Astrocyte (in vitro differentiated cells and primary cell): ENCODE measurements at places on chromosomes 11 and 22.

GRCh38 chr11:27229511-27230191, 133.4 kb downstream of the CCDC34 start:
- peak; percentile 80 for DNase-seq

GRCh38 chr11:76361776-76362175, 19.2 kb downstream of the THAP12 start:
- DNase-seq: no peak

DNA sequence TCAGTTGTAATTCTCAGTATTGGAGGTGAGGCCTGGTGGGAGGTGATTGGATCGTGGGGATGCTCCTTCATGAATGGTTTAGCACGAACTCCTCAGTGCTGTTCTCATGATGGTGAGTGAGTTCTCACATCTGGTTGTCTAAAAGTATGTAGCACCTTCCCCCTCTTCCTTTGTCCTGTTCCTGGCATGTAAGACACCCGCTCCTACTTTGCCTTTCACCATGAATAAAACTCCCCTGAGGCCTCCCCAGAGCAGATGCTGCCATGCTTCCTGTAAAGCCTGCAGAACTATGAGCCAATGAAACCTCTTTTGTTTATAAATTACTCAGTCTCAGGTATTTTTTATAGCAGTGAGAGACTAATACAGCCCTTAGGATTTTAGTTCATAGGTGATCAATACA, 191.5 kb downstream of the MAML2 start:
- DNase-seq: no peak

GRCh38 chr11:112336356-112336886, 75.8 kb upstream of the PLET1 start:
- no peak for DNase-seq

- DNase-seq: peak; percentile 68
These were observed 125.6 kb downstream of the AASDHPPT start for GRCh38 chr11:106202935-106203620.

GRCh38 chr22:44956840-44957767, 52.7 kb downstream of the PHF21B start:
- no peak for DNase-seq

GRCh38 chr11:36131721-36132397, 157.4 kb downstream of the COMMD9 start:
- DNase-seq: no peak

GRCh38 chr11:69700278-69701140, 3.3 kb downstream of the FGF19 start:
- peak; percentile 25 for DNase-seq

DNA sequence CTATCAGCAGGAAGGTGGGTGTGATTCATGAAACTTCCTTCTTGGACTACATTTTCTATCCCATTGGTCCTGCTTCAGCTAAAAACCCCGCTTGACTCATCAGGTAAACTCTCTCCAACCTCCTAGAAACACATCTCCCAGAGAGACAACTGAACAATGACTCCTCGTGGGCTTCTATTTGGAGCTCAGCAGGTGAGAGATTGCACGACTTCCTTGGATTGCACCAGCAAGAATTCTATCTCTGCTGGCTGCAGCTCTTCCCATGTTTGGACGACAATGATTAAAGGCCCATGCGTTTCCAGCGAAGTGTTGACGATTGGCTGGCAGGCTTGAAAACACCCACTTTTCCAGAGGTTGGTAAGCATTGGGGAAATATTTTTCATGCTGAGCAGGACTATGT, 216.1 kb upstream of the NTM start:
- DNase-seq: no peak

DNA sequence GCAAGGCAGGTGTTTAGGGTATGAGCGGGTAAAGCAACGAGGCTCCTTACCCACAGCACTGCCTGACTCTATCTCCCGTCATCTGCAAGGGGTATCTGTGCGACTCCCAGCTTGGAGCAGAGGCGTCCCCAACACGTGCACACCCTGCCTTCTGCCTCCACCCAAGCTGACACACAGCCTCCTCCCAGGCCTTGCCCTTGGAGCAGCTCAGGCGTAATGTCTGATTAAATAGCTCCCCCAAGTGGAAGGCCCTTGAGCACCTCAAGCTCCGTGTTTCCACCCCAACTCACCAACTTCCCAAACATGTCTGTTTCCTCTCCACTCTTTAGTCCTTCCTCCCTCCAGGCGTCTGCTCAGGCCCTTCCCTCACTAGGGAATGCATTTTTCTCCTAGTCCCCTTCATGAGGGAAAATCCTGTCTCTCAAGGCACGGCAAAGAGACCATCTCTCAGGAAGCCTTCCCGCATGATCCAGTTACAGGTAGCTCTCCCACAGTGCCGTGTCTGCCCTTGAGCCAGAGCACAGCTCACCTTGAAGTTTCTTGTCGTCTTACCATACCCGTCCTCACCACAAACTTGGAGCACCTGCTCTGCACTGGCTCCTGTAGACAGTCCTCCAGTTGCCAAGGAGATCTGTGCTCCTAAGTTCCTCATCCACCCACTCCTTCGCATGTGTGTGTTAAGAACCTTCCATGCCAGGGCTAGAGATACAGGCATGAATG, 15.8 kb downstream of the CYB5R2 start:
- peak; percentile 3 for DNase-seq

- peak; percentile 74 for DNase-seq
These were observed 238.5 kb upstream of the ZC3H12C start for GRCh38 chr11:109854731-109855130.

GRCh38 chr11:126479178-126479930, 123.9 kb downstream of the ST3GAL4 start:
- DNase-seq: no peak

DNA sequence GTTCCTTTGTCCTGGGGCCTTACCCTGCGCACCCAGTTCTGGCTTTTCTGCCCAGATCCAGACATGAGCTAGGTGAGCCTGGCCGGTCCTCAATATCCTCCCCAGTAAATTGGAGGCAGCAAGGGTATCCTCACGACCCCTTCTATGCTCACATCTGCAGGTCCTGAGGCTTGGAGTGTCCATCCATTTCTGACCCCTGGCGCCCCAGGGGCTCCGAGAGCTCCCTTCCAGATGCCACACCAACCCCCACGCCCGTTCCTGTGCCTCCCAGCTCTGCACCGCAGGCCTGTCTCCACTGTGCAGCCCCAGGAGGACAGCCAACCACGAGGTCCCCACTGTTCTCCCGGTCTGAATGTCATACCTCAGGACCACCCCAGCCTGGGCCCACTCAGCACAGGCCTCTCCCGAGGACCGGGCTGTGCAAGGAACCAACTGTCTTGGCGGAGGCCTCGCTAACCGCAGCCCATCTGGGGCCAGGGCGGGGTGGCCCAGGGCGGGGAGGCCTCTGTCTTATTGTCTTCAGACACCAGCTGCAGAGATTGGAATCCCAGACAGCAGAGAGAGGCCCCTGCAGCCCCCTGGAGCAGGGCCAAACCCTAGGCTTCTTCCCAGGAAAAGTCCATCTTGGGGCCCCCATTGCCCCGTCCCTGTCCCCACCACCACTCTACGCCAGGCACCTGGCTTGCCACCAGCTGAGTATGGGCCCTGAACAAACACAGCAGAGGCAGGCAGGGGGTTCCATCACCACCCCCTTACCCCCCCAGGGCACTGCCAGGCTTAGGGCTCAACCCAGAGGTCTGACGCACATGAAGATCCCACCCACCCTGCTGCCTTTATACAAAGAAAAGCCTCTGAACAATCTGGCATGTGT, 39.3 kb downstream of the ALX4 start:
- no peak for DNase-seq

DNA sequence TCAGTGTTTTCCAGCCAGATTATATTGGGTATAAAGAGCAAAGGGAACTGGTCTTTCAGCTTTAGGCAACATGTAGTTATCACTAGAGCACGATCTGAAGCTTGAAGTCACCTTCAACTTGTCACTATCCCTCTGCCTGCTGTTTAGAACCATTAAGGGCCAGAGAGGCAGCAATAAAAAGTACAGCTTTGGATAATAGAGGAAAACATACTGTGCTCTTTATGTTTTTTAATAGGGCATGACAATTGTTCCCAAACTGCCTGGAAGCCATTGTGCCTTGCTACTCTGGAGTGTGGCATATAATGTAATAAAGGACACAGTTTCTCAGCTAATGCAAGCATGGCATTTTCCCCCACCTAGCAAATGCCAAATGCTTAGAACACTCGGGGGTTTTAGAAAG, 1912.0 kb upstream of the RAG2 start:
- no peak for DNase-seq

GRCh38 chr11:7417328-7417727, 68.0 kb upstream of the OLFML1 start:
- no peak for DNase-seq

- DNase-seq: no peak
These were observed 1073.0 kb downstream of the BRD1 start for GRCh38 chr22:48754611-48755058.

GRCh38 chr11:126007238-126007637, 55.4 kb downstream of the CDON start:
- DNase-seq: peak; percentile 68

DNA sequence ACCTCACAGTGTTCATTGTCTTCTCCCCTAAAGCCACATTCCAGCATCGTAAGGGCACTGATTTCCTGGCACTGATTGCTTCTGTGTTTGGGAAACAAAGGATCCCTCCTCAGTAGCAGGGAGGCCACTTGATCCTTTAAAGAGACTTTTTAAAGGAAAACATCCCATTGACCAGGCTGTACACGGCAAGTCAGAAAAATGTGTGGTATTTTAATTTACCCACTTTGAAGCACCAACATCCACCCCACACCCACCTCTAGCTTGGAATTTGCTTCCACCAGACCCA, 364.9 kb downstream of the SHANK2 start:
- no peak for DNase-seq

DNA sequence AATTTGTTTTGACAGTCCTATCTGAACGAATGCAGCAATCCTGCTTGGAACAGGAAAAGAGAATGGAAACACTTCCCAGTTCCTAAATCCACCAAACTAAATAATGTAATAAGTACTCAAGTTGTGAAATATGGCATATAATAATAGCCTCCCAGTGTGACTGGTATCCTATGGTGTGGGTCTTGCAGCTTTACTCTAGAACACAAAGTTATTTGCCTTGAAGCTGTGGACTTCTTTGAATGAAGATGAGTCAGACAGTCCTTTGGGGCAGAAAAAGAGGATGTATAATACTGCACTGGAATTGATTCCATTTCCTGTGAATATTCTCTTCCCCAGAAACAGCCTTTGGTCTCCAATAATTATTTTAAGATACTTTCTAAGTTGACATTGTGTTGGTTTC, 887.0 kb downstream of the KCNA4 start:
- peak; percentile 10 for DNase-seq

DNA sequence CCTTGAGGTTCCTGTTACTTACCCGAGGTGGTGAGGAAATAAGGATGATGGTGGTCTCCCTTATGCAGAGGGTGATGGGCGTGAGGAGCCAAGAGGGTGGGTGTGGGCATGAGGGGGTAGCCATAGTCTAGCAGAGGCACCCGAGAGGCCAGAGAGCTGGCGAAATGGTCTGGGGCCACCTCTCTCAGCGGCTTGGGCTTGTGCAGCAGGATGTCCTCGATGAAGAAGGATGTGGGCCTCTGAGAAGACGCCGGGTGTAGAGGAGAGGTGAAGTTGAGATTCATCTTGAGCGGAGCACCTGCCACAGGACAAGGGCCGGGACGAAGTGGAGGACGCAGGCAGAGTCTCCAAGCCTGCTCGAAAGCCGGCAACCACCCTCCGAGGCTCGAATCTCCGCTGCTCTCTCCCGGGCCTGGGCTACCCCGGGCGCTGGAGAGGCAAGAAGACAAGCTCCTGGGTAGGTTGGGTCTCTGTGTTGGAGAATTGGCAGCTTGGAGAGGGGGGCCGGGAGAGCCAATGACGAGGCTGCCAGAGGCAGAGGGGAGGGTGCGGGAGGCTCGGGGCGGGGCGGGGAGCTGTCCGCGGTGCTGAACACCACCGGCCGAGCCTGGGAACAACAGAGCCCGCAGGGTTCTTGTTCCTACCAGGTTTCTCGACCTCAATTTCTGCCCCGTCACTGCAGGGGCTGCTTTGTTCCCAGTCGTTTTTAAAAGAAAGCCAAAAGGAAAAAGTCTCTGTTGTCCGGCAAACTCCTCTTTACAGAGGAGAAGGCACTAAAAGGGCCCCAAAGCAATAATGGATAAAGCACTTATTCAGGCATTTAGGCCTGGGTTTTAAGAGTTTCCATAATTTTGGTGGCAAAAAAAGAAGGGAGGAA, at the start of gene BSX:
TSS of gene BSX (minus strand) at position 447 of the 877 bp plus-strand sequence. CDS start at position 284, 163 bp downstream.
- peak; percentile 8 for DNase-seq

GRCh38 chr11:19632499-19632834, 80.2 kb upstream of the NAV2 start:
- DNase-seq: peak; percentile 78

DNA sequence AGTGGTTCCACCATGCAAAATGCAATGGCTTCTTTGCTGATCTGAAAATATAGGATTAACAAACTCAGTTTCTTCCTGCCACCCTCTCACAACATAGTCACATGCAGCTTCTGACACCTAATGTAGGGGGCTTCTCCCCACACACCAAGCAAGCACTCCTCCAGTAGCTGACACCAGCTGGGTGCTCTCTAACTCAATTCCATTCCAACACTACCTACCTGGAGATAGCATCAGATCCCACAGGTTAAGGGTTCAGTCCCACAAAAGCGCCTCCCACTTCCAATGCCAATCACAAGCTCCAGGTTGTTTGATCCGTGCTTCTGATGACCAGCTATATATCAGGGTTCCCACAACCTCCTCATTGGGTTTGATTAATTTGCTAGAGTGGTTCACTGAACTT, 31.8 kb upstream of the NNMT start:
- no peak for DNase-seq

- DNase-seq: no peak
These were observed 86.2 kb downstream of the CACNA1I start for GRCh38 chr22:39656495-39657490.

GRCh38 chr11:85718991-85719807, 33.2 kb upstream of the CCDC89 start:
- DNase-seq: peak; percentile 100

DNA sequence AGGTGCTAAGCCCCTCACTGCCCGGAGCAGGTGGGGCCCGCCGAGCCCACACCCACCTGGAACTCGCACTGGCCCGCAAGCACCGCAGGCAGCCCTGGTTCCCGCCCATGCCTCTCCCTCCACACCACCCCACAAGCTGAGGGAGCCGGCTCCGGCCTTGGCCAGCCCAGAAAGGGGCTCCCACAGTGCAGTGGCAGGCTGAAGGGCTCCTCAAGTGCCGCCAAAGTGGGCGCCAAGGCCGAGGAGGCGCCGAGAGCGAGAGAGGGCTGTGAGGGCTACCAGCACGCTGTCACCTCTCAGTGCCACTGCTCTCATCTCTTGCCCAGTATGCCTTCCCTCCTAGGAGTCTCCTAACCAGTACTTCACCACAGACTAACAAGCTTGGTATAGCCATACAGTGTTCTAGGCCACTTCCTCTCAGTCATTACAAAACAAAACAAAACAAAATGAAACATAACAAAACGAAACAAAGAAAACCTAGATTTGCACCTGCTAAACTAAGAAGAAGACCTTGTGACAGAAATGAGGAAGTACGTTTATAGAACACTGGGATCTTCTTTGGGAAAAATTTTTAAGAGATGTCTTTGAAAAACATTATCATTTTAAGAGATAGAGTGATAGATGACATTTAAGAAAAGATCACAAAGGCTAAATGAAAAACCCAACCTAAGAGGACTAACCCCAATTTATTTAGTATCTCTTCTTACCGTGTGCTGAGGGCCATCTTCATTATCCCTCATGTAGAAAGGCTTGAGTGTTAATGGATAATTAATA, 47.7 kb upstream of the GAB2 start:
- no peak for DNase-seq
